ENCODE measurements at places on chromosomes 5 and 9.

DNA sequence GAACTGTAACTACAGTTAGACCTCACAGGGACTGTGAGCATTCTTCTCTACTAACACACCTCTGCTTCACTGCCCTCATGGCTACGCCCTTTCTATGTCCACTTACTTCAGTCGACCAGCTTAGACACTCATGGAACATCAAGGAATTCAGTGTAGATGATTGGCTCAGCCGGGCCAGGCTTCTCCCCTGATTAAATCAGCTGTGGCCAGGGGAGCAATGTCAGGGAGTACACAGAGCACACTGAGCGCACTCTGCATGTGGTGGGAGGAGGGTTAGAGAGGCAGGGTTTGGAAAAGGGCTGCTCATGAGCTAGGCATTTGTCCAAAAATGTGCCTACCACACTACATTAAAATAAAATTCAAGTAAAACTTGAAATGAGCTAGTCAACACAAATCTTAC lies 400.5 kb downstream of the ARRDC3 start:
- no peak for DNase-seq

DNA sequence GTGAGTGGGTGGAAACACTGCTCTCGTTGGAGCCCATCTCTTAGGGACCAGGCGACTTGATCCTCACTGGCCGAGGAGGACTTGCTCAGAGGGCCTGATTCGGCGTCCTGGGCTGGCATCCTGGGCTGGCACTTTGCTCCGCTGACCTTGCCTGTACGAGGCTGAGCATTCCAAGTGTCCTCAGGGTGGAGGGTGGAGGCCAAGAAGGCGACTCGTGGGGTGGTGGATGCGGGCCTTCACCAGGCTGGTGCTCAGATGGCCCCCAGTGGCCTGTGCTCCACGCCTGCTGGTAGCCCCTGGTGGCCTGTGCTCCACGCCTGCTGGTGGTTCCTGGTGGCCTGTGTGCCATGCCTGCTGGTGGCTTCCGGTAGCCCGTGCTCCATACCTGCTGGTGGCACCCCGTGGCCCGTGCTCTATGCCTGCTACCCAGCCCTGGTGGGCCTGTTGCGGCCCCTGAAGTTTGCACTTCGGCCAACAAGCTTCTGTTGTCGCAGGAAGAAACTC lies 42.9 kb downstream of the PHF2 start:
- no peak for DNase-seq

DNA sequence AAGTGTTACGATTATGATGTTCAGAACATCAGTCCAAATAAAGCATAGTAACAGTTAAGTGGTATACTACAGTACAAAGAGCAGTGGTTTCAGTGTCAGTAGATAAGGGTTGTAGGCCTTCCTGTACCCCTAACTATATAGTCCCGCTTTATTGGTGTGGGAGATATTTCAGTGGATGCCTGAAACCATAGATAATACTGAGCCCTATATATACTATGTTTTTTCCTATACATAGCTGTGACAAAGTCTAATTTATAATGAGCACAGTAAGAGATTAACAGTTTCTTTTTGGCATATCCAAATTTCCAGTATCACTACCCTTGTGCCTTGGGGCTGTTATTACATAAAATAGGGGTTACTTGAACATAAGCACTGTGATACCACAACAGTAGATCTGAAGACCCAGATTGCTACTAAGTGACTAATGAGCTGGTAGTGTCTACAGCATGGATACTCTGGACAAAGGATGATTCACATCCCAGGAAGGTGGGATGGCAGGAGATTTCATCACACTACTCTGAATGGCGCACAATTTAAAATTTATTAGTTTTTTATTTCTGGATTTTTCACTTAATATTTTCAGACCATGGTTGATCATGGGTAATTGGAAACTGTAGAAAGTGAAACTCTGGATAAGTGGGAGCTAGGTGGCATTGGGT lies 119.3 kb downstream of the RPS23 start:
- no peak for DNase-seq

DNA sequence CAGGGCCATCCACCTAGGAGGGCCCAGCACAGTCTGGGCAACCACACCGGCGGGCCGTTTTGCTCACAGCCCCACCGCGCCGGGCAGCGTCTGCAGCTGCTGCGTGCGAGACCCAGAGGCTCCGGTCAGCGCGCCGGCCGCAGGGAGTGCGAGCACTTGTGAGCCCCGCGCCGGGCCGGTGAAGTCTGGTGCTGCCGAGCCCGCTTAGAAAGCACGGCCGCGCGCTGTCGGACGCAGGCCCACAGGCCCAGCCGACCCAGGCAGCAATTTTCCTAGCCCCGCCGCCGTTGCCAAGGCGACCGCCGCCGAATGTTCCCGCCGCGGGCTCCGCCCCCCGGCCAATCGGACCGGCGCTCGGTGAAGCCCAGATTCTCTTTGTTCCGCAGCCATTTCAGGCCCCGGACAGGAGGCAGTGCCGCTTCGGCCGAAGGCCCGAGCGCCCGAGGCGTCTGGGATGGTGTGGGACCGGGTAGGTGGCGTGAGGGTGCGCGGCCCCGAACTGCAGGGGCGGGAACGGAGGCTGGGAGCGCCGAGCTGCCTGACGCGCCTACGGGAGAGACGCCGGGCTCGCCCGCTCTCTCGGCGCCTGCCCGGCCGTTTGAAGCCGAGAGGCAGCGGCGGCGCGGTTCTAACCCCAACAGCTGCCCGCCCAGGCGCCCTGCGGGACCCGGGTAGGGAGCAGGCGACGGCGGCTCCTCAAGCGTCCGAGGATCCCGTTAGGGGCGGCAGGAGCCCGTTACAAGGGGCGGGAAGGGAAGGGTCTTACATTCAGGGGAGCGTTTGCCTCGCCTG lies at the start of gene TNPO1:
TSS of gene TNPO1 (plus strand) at position 378 of the 792 bp plus-strand sequence. CDS start at position 455, 77 bp downstream.
- peak; percentile 76 for DNase-seq

- DNase-seq, result no peak
Measured at GRCh38 chr9:112168197-112168596, 6.9 kb downstream of the SUSD1 start.

DNA sequence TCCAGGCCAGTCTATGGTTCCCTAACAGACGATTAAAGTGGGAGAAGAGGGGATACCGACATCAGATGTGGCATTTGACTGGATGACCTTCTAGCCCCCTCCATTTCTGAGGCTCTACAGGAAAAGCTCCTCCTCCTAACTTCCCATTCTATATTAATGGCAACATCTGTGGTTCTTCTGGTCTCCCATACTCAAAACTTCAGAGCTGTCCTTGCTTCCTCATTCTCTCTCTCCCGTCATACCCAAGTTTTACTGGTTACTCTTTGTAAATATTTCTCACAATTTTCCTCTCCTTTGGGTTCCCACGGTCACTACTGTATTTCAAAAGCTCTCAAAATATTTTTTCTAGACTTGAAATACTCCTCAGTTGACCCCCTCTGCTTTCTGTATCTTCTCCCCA lies 36.0 kb upstream of the IL7R start:
- no peak for DNase-seq

Measured in T-helper 1 cell (primary cell).